ENCODE measurements at places on chromosomes 11 and 22.
A peak's percentile ranks its signal among the peaks of the same experiment; 100 is the strongest.

DNA sequence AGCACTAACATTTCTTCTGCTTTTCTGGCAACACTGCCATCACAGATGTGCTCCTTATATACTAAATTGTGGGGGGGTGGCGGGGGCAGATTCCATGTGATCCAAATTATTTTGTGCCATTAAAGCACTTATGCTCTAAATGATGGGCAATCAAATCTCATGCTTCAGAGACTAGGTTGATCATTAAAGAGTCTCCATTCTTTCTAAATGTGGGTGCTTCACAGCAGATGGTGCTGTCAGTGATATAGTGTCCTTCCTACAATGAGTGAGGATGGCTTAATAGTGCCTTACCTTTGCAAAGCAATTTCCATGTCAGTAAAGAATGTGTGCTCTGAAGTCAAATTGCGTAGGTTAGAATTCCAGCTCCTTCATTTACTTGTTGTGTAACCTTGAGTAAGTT is 589.8 kb downstream of the ETS1 start:
- DNase-seq: no peak

DNA sequence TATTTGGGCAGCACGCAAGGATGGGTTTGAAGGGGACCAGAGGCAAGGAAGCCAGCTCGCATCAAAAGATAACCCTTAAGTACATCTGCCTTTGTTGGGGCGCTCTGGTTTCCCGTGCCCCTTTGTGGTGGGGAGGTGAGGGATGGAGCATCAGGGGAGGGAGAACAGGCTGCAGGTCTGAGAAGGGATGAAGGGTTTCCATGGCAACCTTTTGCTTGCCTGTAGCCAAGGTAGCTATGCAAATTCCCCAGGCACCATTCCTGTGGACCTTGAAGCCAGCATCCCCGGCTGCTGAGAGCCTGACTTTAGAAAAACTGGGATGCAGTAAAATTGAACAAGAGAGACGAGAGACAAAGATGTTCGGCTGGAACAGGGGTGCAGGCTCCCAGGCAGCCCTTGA is 75.7 kb downstream of the SEZ6L start:
- no peak for DNase-seq

- no peak for DNase-seq
Measured at GRCh38 chr11:69557266-69557665, 75.8 kb downstream of the LINC01488 start.

DNA sequence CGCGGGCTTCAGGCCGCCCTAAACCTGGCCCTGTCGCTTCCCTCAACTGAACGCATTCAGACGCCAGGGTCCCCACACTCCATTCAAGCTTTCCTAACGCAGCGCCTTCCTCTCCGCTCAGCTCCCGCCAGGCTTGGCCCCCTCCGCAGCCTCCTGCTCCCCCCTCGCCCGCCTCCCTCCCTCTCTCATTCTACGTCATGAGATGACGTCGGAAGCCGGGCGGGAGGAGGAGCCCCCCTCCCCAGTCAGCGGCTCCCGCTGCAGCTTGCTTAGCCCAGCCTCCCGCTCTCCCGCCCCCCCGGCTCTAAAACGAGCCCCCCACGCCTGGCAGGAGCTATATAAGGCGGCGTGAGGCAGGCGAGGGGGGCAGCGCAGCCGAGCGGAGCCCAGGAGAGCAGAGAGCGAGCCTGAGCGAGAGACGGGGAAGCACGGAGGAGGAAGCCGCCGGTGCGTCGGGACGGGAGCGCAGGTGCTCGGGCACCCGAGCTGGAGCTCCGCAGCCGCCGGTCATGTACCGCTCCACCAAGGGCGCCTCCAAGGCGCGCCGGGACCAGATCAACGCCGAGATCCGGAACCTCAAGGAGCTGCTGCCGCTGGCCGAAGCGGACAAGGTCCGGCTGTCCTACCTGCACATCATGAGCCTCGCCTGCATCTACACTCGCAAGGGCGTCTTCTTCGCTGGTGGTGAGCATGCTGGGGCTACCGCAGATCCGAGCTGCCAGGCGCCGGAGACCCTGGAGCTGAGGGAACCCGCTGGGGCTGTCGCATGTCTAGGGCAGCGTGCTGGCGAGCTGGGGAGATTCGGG is at the start of gene NPAS4:
Gene NPAS4 (plus strand): TSS at position 365 of the 806 bp plus-strand sequence. CDS start 145 bp downstream, at position 510.
- DNase-seq: no peak

DNA sequence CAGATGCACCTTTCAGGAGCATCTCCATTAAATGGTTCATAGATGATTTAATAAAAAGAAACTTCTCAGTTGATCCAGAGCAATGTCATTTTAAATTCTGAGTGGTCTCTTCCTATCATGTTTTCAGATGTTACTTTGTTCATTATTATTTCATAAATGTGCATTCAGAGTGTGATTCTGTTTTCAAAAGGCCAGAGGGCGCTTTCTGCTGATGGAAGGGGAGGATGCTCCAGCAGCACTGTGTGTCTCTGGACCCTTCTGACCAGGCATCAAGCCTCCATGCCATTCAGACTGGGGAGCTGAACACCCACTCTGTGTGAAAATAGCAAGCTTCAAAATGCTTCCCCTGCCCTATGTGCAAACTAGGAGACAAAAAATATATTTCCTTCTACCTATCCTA is 23.9 kb upstream of the CRTAM start:
- no peak for DNase-seq

- no peak for DNase-seq
Measured at GRCh38 chr22:44184006-44184405, 3.3 kb downstream of the PARVG start.

DNA sequence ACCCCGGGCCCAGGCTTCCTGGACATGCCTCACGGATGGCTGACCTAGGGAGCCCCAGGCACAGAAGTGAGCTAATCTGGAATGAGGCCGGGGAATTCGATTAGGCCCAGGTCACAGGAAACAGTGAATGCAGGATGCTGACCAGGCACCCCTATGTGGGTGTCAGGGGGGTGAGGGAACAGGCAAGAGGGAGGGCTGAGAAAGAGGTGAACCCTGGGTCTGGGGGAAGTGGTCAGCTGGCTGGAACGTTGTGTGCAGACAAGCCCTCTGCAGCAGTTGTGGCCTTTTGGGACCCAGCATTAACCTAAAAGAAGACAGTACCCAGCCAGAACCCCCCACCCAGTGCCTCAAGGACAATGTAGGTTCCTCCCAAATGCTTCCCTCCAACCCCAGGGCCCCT is 8.1 kb downstream of the SERHL2 start:
- DNase-seq: no peak

DNA sequence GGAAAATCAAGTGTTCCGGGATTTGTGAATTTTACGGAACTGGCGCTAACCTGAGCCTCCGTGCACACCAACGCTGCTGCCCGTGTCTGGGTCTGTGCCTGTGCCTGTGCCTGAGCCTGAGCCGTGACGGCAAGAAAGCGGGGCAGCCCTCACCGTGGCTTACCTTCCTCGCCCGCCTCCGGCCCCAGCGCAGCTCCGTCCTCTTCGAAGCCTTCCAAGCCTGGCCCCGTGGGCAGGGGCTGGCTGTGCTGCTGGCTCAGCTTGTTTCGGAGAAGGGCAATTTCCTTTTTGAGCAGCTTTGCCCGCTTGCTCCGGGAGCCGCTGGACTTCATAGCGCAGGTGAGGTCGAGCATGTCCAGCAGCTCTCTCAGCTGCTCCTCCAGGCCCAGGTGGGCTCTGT is 33.8 kb downstream of the BRD1 start:
- no peak for DNase-seq

DNA sequence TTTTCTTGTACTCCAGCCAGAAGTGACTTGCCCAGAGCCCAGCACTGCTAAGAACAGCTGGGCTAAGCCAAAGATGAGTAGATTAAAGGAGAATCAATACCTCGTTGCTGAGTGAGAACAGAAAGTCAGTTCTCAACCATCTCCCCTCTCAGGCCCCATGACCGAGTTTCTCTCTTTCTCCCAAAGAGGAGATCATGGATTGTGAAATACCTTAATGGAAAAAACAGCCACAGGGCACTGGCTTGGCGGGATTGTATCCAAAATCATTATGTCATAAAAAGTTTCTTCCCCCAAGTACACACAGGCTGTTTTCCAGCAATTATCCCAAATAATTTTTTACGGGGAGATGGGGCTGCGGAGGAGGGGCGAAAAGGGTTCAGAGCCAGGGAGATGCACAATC is 111.8 kb upstream of the TMEM45B start:
- DNase-seq: peak; percentile 71

- no peak for DNase-seq
Measured at GRCh38 chr11:20002312-20003216, 157.7 kb downstream of the DBX1 start.

DNA sequence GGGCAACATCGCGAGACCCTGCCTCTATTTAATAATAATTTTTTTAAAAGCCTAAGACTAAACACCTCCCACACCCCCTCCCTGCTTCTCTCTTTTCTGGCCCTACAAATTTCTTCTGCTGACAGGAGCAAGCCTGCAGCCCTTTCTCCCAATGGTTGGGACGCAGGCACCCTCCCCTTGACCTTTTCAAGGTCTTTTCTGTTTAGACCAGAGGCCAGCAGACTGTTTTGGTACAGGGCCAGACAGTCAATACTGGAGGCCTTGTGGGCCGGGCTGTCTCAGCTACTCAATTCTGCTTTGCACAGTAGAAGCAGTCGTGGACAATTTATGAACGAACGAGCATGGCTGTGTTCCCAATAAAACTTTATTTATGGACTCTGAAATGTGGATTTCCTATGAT is 92.3 kb downstream of the SCN3B start:
- no peak for DNase-seq

DNA sequence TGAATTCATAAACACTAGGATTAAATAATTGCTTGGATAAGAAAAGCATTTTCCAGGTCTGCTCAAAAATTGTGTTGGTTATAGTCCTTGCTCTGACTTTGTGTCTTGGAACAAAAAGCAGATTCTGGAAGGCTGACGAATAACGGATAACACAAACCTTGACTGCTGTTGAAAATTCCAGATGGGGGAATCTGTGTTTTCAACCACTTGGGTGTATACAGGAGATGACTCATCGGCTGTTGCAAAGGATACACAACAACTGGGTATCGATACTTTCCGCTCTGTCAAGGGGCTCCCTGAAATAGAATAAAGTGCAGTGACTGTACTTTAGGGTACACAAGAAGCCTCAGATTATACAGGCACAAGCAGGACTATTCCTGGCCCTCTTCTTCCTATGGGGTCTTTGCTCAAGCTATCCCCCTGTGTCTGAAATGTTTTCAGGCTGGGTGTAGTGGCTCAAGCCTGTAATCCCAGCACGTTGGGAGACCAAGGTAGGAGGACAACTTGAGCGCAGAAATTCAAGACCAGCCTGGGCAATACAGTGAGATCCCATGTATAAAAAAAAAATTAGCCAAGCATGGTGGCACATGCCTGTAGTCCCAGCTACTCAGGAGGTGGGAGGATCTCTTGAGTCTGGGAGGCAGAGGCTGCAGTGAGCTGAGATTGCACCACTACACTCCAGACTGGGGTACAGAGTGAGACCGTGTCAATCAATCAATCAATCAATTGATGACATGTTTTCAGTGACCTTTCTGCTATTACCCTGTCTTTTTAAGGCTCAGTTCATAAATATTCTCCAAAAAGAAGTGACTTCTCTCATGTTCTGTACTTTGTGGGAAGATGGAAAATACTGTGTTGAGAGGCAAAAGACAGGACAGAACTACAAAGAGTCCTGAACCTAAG is 48.6 kb upstream of the UCP3 start:
- DNase-seq: peak; percentile 20

DNA sequence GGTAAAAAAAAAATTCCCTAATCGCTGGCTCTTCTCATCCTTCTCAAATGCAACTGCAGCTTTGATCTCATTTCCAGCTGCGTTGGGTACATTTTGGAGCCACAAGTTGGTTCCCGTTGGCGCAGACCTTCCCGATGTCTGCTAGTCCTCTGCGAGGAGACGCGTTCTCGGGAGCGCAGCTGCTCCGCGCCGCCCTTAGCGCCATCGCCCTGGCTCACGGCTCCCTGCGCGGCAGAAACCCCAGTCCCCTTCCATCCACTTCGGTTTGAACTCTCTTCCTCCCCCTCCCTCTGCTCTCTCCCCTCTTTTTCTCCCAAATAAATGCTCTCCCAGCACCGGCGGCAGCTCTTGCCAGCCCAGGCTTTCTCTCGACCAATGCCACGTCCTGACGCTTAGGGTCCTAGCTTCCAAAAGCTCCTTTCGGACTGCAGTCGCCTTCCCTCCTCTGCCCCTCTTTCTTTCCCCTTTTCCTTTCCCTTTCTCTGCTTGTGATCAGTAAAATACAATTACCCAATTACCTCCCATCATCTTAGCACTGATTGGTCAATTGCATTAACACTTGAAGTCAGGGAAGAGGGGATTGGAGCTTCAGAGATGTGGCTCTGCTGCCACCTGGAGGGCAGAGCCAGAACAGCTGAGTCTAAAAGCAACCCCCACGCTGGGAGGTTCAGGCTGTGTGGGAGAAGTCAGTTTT is 1165.7 kb downstream of the LRRC4C start:
- DNase-seq: peak; percentile 93

DNA sequence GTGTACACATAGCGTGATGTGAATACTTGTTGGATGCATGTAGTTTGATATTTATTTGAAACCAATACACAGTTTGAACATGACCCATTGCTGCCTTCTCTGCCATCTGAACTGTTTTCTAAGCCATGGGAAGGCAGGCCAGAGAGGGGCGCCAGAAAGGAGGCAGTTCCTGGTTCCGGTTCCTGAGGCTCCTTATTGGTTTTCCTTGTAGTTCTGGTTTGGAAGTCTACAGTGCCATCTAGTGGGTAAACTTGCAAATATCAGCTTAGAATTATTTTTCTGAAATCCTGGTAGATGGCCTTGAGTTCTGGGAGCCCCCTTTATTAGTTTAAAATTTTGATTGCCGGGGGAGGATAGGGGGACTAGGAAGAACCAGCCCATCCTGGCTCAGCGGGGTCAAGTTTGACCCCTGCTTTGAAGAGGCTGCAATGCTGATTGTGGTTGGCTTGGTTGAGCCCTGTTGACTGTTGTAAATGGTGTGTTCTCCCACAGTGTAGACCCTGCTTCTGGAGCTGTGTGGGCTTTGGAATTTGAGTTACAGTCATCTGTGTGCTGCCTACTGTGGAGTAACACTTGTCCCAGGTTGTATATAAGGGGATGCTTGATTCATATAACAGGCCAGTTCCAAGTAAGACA is 48.4 kb downstream of the GRAMD1B start:
- DNase-seq: peak; percentile 89

DNA sequence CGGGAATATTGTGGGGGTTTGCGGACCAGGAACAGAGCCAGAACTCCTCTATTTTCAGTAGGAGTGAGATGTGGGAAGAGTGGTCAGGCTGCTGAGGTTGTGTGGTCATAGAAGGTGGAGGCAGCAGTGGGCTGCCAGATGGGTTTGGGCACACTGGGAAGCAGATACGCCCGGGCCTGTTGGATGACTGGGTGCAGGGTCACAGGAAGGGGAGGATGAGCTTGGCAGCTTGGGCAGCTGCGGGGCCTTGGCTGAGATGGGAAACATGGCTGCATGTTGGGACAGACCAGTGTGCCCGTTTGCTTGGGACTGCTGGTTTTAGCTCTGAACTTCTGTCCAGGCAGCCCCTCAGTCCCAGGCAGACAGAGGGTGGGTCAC is 11.4 kb downstream of the SHANK3 start:
- DNase-seq: no peak

- DNase-seq: no peak
Measured at GRCh38 chr11:61162092-61162941, 1.1 kb upstream of the VPS37C start.

GRCh38 chr11:82718307-82718706 is 15.4 kb downstream of the FAM181B start:
- DNase-seq: peak; percentile 81

GRCh38 chr11:15568440-15568839 is 453.7 kb downstream of the INSC start:
- no peak for DNase-seq
